ENCODE measurements at places on chromosomes 5 and 9.

DNA sequence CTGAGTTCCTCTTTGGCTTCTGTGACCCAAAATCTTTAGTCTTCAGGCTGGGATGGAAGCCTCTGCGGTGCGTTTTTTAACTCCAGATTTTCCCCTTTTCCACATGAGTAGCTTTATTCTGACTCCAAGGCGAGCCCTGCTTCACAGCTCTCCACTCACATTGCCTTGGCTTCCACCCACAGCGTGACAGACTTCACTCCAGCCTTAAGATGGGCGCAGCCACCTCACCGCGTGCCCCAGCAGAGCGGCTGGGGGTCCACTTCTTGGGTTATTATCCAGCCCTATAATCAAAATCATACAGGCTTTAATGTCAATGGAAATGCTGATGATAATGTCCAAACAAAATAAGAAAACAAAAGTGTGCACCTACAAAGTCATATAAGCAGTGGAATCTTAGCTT lies 1.2 kb downstream of the EXOC3 start:
- DNase-seq, result no peak

GRCh38 chr9:129664746-129665388 lies 580 bp upstream of the PRRX2 start:
- DNase-seq, result no peak

DNA sequence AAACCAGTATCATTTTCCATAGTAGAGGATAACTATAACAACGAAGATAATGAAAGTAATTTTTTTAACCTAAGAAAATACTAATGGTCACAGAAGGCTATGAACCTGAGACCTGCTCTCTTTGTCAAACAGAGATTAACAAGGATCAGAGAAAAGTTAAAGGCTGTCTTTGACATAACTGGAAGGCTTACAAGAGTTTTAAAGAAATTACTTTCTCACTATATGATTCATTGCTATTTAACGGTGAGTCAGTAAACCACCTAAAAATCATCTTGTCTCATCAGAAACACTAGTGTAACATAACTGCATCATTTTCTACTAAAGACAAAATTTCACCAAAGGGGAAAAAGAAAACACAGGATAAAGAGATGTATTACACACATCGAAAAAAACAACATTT lies 19.3 kb downstream of the MLANA start:
- no peak for DNase-seq

DNA sequence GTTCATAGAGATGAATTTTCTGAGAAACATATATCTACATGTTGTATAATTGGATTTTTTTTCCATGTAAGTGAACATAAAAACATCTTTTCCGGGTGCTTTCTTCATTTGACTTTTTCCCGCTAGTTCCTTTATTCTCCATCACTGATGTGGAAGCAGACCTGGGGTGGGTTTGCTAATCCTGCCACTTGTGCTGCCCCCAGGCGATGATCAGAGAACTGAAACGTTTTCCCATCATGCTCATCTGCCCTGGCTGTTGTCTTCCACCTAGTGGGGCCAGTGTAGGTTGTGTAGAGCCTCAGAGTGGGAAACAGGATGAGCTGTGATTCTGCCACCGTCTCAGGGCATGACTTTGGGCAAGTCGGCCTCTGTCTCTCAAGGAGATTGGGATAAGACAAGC lies 34.2 kb upstream of the TGFBR1 start:
- no peak for DNase-seq

- no peak for DNase-seq
Measured at GRCh38 chr5:21263361-21263760, 1275.4 kb upstream of the CDH18 start.

DNA sequence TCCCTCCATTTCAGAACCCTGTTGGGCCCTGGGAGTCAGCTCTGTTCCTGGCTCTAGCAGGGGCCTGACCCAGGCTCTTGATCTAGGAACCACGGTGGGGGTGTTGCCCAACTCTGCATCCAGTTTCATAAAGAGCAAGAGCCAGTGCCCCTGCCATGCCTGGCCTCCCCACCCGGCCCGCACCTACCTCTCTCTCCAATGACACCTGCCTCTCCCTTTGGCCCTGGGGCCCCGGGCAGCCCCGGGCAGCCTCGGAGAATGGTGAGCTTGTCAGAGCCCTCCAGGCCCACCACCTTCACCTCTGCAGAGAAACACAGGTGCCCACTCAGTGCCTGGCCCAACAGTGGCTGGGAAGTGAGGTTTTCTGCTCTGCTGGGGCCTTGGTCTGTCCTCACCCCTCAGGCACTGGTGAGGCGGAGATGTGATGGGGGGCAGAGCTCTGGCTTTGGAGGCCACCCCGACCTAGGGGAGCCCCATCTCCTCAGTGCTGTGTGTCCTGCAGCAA lies 1.5 kb downstream of the FCN1 start:
- no peak for DNase-seq

All from CD4-positive, alpha-beta T cell treated with Interleukin-15 for 1 hour (primary cell).